HepG2 (cell line): ENCODE measurements at places on chromosomes 12 and 14. TPM values are rescaled to one million over a fixed set of nuclear protein-coding genes. Genes with fewer than 3 reads are reported as not detected.

The FOXN4 gene
- 0.11 and 0.13 TPM in 2 replicates for total RNA-seq

GRCh38 chr12:66693901-66694513 is 15.1 kb upstream of the GRIP1 start:
- peak; percentile 35 for DNase-seq
- no peak overlapping the region for H3K27ac ChIP-seq
- H3K27me3 ChIP-seq: no peaks in the 10 kb centered on the region
- H3K4me1 ChIP-seq: no peaks in the 10 kb centered on the region
- no peaks in the 10 kb centered on the region for H3K36me3 ChIP-seq

DNA sequence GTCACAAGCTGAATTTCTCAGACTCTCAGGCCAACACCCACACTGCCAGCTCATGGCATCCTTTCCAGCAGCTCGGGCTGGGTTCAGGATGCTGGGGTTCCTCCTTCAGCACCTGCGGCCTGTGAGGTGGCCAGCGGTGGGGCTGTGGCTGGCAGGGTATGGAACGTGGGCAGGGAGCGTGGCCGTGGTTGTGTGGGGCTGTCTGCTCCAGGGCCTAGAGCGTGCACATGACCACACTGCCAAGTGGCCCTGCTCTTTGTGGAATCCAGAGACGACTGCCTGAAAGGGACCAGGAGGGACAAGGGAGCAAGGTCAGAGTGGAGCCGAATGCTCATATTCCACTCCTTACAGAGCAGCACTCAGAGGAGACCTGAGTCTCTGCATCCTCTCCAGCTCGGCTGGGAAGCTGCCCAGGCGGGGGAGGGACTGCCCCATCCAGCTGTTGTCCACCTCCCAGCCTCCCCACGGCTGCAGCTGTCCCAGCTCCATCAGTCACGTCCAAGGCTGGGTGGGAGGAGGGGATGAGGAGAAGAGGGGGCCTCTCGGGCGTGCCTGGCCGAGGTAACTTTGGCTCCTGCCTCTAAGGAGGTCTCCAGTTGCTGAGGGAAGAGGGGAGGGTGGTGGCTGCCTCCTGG is 71.3 kb downstream of the TSPAN9 start:
- peaks cover 6% of the 10 kb centered on the region; the same call in 1 of the 3 replicates for H3K36me3 ChIP-seq
- H3K4me3 ChIP-seq: no peak overlapping the region
- H3K4me1 ChIP-seq: no peaks in the 10 kb centered on the region
- no peak for DNase-seq
- H3K27ac ChIP-seq: no peak overlapping the region

DNA sequence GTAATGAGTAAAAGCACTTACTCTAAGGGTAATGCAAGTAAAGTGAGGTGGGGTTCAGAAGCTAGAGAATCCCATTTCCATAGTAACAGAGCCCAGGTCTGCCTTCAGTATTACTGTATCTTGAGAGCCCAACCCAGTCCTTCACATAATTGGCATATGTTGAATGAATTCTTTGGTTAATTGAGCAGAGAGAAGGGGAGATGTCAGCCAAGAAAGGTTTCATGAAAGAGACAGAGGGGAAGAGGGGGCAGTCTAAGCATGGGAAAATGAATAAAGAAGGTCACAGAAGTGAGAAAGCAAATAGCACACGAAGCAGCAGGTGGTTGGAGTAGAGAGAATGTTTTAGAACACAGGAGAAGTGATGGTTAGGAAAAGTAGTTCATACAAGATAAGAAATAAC is 371.1 kb downstream of the SEC23A start:
- H3K36me3 ChIP-seq: no peaks in the 10 kb centered on the region
- DNase-seq: no peak

- 0 out of 2 replicates have a peak, but pooled peaks cover 7% of the 10 kb centered on the region for H3K4me1 ChIP-seq
- no peak overlapping the region for H3K4me3 ChIP-seq
Measured at GRCh38 chr14:91349481-91350074, 68.0 kb downstream of the CCDC88C start.
